ENCODE measurements at places on chromosomes 6 and 20.
A peak's percentile ranks its signal among the peaks of the same experiment; 100 is the strongest.

DNA sequence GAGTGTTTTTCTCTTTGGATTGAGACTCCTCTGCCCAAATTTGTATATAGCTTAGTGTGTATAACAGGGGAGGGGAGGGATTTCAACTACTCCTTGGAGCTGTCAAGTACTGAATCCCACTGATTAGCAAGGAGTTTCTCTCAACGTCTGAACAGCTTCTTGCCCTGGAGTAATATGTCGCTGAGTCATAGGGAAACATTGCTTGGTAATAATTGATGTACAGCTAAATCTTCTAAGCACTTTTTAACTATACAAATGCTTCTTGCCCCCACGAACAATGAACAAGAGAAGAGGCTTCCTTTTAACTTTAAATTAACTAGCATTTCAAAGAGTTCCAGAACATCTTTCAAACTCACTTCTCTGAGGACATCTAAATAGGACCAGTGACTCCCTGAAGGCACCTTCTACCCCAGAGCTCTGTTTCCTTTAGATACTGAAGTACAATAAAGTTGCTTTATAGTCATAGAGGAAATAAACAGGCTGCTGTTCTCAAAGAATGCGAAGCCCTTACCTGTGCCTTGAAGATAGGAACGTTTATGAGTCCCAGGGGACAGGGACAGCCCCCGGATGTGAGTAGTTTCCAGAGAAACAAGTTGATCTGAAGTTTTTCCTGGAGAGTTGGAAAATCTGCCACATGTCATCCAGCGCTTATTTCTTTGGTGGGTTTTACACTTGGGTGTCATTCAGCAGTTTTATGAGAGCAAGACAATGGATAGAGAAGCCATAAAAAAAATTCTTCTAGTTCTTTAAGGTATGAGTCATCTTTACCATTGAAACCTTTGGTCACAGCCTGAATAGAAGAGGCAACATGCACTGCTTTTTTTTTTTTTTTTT is 462.5 kb upstream of the BTBD3 start:
- H3K36me3 ChIP-seq: no peaks in the 10 kb centered on the region
- peak overlapping the region; percentile 26 for H3K4me3 ChIP-seq
- peaks cover 54% of the 10 kb centered on the region for H3K4me1 ChIP-seq
- H3K27ac ChIP-seq: peak overlapping the region; percentile 46
- no peaks in the 10 kb centered on the region for H3K27me3 ChIP-seq
- DNase-seq: peak; percentile 76

- peaks cover 59% of the 10 kb centered on the region for H3K36me3 ChIP-seq
- H3K4me1 ChIP-seq: no peaks in the 10 kb centered on the region
- no peak for DNase-seq
- no peak overlapping the region for H3K27ac ChIP-seq
- H3K27me3 ChIP-seq: no peaks in the 10 kb centered on the region
Measured at GRCh38 chr6:150967910-150968309, 102.4 kb downstream of the MTHFD1L start.

- peak overlapping the region; percentile 84 for H3K27ac ChIP-seq
- no peaks in the 10 kb centered on the region for H3K27me3 ChIP-seq
- peaks cover 6% of the 10 kb centered on the region for H3K36me3 ChIP-seq
- peaks cover 26% of the 10 kb centered on the region for H3K4me1 ChIP-seq
Measured at GRCh38 chr6:63527658-63528514, 44.4 kb upstream of the LOC128125822 start.

- H3K36me3 ChIP-seq: no peaks in the 10 kb centered on the region
- H3K4me1 ChIP-seq: no peaks in the 10 kb centered on the region
- H3K4me3 ChIP-seq: no peak overlapping the region
- DNase-seq: no peak
Measured at GRCh38 chr6:154579485-154579884, 69.0 kb upstream of the CNKSR3 start.

DNA sequence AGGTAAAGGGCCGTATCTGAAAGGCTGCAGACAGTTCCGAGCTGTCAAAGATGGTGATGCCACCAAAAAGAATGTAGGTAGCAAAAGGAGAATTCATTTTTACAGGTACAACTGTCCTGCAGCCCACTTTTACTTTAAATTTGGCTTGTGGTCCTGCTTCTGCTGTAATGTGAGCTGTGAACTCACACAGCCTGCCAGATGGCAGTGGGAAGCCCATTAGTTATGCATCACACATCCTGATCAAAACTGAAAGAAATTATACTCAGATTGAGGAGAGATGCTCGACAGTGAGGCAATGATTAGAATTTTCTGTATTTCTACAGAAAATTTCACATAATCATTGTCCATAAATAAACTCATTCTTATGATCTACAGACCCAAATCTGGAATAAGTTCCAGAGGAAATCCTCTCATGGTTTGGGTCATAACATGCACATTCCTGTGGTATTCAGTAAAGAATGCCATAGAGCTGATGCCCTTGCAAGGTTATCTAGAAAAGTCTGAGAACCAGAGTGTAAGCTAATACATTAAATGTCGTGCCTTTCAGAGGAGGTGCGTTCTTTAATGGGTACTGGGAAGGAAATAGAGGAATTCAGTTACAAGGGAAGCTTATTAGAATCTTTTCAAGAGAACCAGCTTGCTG is 23.9 kb upstream of the E2F3 start:
- H3K27ac ChIP-seq: no peak overlapping the region
- no peak for DNase-seq
- H3K4me1 ChIP-seq: no peaks in the 10 kb centered on the region

- H3K4me1 ChIP-seq: peaks cover 18% of the 10 kb centered on the region
- H3K4me3 ChIP-seq: no peak overlapping the region
- peaks cover 6% of the 10 kb centered on the region for H3K36me3 ChIP-seq
- H3K27me3 ChIP-seq: no peaks in the 10 kb centered on the region
- DNase-seq: no peak
Measured at GRCh38 chr6:10302566-10303235, 112.2 kb downstream of the TFAP2A start.

GRCh38 chr20:764255-764654 is 4.0 kb downstream of the SLC52A3 start:
- DNase-seq: no peak
- no peak overlapping the region for H3K27ac ChIP-seq
- H3K4me1 ChIP-seq: no peaks in the 10 kb centered on the region
- no peaks in the 10 kb centered on the region for H3K36me3 ChIP-seq

GRCh38 chr6:67210450-67210849 is 1424.6 kb upstream of the ADGRB3 start:
- H3K27me3 ChIP-seq: no peaks in the 10 kb centered on the region
- no peak overlapping the region for H3K4me3 ChIP-seq
- H3K36me3 ChIP-seq: no peaks in the 10 kb centered on the region
- H3K27ac ChIP-seq: no peak overlapping the region

All from MCF 10A (cell line).